Stimulated activated CD4-positive, alpha-beta T cell treated with anti-CD3 and anti-CD28 coated beads, Interleukin-1b, Interleukin-23, amount 100 ng/mL, for 48 hours (primary cell): ENCODE measurements at places on chromosomes 5 and 9.

GRCh38 chr9:99057665-99058625 lies 47.0 kb upstream of the TGFBR1 start:
- DNase-seq, result peak; percentile 71

- DNase-seq, result no peak
Observed at GRCh38 chr5:24065779-24066178, 558.4 kb downstream of the PRDM9 start.

GRCh38 chr5:31492869-31493268 lies 39.0 kb downstream of the DROSHA start:
- no peak for DNase-seq

GRCh38 chr9:99515093-99515492 lies 293.0 kb downstream of the SEC61B start:
- no peak for DNase-seq

DNA sequence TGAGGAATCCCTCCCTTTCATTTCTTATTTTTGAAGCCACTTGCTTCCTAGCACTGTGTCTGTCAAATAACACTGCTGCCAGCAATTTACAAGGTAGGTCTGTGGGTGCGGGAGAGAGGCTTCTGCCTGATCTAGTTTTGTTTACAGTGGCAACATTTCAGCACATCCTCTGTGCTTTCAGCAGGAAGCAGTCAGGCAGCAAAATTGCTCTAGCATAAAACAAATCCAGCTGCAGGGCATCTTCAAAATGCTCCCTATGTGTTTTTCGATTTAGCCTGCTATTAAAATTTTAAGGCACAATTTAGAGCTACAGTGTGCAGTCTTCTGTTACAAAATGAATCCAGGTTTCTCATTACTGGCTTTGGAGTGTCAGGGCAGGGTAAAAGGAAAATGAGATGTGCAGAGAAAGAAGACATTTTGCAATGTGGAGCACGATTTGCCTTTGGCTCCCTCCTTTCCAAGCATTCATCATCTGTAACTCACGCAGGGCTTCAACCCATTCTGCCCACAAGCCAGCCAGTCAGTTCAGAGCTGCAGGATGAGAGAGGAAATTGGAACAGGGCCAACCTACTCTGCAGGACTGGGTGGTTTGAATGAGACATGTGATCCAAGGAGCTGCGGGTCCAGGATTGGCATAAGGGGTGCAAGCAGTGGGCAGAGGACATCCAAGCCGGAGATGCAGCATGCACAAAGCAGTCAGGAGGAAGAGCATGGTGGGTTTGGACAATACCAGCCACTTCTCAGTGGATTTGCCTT lies 143.4 kb upstream of the APC start:
- DNase-seq, result no peak

GRCh38 chr5:9898319-9898718 lies 268.2 kb upstream of the TAS2R1 start:
- DNase-seq, result no peak

DNA sequence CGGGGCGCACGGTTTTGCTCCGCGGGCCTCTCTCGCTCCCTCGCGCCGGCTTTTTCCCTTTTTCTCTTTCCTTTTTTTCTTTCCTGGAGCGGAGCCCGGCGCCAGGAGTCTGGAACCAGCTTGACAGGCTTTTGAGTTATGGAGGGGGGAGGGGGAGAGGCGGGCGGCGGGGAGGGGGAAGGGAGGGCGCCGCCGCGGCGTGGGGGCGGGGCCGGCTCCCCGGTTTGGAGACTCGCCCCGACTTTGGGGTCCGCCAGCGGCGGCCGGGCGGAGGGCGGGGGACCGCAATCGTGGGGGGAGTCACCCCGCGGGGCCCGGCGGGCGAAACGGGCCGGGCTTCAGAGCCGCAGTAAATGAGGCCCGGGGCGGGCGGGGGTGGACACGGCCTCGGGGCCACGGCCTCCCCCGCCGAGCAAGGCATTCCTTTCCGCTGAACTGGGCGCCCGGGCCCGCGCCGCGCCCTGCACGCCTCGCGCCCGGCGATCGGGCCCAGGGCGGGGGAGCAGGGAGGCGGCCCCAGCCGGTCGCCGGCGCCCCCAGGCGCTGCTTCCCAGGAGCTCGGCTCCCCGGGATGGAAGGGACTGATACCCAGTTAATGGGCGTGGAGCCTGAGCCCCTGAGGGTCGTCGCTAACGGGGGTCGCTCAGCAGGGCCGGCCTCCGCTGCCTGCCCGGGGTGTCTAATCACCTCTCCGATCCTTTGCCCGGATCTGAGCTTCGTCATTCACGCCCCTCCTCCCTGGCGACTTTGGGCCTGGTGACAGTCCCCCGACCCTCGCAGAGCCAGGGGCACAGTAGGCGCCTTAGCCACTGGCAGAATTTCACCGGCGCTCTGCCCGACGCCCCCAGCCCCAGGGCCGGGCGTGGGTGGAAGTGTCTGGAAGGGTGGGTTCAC lies 138.1 kb downstream of the C9orf50 start:
- DNase-seq, result no peak

DNA sequence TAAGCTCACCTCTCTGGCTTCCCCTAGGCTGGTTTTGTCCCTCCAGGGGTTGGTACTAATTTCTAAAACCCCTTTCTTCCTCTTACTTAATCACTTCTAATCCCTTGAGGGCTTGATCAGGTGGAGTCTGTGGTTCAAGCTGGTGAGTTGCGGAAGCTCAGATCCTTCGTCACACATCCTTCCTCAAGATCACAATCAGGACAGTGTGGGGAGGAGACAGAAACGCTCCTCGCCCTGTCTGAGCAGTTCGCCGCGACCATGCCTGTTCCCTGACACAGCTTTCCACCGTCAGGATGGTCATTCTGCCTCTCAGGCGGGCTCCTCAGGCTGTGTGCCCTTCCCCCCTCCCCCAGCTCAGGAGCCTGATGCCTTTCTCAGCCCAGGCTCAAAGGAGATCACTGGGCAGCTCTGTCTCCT lies 24.3 kb downstream of the CPLX2 start:
- DNase-seq, result peak; percentile 28

DNA sequence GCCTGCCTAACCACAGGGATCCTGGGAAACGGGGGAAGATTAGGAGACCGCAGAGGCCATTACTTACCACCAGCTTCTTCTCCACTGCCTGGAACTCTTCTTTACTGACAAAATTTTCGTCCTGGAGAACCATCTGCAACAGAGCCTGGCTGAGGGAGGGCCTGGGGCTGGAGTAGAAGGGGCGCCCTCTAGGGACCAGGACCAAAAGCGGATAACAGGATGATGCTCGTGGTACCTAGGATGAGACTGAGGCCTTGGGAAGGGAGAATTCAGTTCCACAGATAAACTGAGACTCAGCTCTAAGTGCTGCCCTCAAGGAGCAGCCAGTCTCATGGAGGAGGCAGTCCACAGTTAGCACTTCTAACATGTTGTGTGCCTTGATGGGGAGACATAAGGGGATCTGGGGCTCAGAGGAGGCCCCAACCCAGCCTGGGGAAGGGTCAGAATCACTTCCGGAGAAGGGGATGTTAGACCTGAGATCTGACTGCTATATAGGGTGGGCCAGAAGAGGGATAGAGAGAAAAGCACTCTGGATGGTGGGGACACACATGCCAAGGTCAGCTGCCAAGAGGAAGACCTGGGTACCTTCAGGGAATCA lies 1.2 kb downstream of the SPATA24 start:
- no peak for DNase-seq

DNA sequence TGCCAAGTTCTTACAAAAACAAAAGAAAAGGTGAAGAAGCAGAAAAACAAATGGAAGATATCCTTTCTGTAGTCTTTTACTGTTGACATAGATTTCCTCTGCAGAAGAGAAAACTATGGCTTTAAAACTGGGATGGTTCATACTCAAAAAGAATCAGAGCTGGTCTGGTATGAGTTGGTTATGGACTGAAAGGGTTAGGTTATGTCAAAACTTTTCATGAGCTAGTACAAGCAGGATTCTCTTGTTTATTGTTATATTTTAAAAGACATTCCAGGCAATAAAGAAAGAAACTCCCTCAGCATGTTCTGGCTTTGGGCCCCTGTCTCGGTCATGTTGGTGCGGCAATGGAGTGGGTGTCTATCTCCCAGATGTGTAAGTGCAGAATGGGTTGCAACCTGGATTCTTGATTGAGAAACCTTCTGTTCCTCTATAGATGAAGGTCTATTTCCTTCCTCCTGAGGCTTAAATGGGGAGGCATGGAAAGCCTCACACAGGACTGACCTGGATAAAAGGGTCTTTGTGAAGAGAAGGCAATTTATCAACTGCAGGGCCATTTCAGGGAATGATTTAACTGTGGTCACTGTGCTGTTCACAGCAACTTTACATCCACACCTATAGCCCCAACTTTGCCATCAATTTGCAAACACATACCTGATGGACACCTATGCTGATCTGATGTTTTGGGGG lies 209.6 kb upstream of the TNC start:
- no peak for DNase-seq

DNA sequence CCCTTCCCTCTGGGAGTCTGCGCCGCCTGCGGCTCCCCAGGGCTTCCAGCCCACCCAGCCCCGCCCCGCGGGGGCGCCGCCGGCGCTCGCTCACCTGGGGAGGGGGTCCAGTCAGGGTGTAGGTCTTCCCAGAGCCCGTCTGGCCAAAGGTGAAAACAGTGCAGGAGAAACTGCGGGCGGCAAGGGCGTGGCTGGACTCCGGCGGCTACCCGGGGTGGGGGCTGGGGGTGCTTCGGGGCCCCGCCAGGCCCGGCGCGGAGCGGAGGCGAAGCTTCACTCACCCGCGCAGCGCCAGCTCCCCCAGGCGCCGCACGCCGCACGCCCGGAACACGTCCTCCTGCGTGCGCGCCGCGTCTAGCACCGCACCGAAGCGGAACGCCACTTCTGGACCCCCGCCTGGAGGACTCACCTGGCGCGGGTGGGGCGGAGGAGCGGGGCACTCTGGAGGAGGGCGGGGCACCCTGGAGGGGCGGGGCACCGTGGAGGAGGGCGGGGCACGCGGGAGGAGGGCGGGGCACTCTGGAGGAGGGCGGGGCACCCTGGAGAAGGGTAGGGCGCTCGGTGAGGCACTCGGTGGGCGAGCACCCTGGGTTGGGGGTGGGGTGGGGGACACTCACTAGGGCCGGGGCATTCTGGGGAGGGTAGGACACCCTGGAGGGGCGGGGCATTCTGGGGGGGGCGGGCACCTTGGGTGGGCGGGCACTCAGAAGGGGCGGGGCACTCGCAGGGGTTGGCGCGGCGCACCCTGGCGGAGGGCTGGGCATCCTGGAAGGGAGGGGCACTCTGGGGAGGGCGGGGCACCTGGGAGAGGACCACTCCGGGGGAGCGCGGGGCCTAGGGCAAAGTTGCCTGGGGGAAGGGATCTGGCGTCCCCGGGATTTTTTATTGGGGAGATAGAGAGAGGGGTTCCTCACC lies 814 bp downstream of the KIF12 start:
- DNase-seq, result peak; percentile 43

- no peak for DNase-seq
Observed at GRCh38 chr5:7881816-7882215, 12.9 kb downstream of the MTRR start.

DNA sequence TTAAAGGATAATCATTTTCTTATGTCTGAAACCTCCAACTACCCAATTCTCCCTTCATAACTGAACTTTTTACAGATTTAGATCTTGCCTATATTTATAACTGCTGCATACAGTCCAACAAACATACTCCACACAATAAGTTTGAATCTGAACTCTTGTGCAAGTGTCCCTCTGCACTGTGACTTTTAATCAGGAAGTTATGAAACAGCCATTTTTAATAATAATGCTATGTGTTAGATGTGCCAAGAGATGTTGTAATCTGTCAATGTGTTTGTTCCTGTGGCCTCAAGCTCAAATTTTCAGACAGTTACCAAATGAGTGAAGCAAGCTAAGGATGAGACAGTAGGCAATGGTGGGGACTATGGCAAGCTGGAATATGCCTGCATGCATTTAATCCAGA lies 57.6 kb upstream of the MTAP start:
- DNase-seq, result no peak

DNA sequence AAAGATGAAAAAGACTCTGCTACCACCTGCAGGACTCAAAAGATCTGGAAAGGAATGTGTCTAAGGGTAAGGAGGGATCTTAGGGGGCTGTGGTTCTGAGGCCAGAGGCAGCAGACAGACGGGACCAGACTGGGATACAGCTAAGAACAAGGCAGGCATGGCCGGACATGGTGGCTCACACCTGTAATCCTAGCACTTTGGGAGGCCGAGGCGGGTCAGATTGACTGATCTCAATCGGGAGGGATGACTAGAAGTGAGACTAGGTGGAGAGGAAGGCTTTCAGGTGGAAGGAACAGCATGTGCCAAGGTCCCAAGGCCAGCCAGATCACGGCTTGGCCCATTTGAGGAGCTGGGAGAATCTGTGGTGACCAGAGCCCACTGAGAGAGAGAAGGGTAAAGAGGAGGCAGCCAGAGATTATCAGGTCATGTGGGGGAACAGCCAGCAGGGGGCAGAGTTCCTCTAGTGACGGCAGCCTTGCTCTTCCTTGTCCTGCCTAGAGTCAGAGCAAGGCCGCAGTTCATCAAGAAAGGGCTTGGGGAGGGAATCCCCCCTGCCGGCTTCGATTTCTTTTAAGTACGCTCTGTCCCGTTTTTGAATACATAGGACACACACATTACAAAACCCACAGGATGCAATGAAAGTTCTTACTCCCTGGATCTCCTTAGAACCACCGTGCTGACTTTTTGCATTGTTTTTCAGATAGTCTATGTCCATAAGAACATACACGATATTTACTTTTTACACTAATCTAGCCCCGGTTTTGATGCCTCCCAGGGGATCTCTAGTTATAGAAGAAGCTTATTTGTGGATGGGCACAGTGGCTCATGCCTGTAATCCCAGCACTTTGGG lies 2.6 kb upstream of the OLFML2A start:
- peak; percentile 83 for DNase-seq

GRCh38 chr5:159971931-159972461 lies 36.9 kb upstream of the TTC1 start:
- DNase-seq, result no peak

- no peak for DNase-seq
Observed at GRCh38 chr9:94865582-94866452, 139.3 kb downstream of the AOPEP start.

DNA sequence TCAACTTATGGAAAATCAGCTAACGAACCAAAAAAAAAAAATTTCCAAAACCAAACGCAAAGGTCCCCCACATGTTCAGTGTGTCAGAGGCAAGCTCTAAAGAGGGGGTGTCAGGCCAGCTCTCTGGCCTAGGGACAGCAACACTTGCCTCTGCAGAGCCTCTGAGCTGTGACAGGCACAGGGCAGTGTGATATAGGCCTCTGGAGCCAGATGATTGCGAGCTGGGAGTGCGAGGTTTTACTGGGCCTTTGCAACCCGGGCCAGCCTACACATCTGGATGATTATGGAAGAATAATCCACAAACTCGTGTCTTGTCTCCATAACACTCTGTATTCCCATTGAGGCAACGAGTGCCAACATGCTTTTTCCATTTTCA lies 67.7 kb upstream of the STC2 start:
- DNase-seq, result no peak

- DNase-seq, result no peak
Observed at GRCh38 chr9:122347348-122348287, 23.2 kb upstream of the PTGS1 start.
